Cortex of kidney (tissue), 1 donor: ENCODE measurements at places on chromosomes 5 and 9.

GRCh38 chr5:148897842-148898241 is 71.4 kb downstream of the ADRB2 start:
- DNase-seq: no peak

GRCh38 chr5:169347786-169348185 is 46.8 kb upstream of the SLIT3 start:
- no peak for DNase-seq

GRCh38 chr9:4833781-4834560 is 41.2 kb downstream of the RCL1 start:
- no peak for DNase-seq

GRCh38 chr5:62564101-62564500 is 14.5 kb upstream of the LRRC70 start:
- DNase-seq: no peak

GRCh38 chr9:134630861-134631260 is 10.7 kb upstream of the COL5A1 start:
- DNase-seq: no peak

DNA sequence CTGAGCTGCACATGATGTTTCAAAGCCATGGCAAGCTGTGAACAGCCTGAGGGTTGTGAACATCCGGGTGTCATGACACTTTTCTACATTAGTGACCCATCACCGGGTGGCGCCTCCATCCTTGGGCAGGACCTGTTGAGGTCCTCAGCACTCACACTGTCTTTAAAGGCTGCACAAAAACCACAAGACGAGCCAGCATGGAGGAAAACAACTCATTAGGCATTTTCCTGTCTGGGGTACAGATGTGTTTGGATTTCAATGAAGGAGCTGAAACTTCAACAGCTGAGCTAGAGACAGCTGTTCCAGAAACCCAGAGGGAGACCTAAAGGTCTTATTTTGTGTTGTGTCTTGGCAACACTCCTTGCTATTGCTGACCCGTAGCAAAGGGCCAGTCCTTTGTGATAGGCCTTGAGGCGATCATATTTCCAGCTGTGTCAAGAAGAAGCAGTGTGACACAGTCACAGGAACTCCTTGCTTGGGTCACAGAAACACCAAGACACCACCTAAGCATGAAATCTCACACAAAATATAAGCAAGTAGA is 151.8 kb upstream of the VLDLR start:
- DNase-seq: no peak

DNA sequence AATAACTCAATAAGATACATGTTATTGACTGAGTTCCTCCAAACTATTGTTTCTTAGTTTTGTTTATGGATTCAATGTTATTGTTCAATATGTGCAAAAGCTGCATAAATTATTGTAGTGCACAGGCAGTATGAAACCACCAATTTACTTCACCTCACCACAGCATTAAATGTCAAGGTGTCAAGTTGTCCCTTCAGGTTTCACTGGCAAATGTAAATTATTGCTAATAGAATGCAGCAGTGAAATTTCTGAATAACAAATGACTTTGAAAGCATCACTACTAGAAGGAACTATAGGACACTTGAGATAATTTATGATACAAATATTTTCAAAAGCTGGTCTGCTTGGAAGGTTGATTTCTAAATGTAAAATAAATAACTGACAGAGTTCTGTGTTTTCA is 116.4 kb upstream of the PTPRD start:
- DNase-seq: no peak

DNA sequence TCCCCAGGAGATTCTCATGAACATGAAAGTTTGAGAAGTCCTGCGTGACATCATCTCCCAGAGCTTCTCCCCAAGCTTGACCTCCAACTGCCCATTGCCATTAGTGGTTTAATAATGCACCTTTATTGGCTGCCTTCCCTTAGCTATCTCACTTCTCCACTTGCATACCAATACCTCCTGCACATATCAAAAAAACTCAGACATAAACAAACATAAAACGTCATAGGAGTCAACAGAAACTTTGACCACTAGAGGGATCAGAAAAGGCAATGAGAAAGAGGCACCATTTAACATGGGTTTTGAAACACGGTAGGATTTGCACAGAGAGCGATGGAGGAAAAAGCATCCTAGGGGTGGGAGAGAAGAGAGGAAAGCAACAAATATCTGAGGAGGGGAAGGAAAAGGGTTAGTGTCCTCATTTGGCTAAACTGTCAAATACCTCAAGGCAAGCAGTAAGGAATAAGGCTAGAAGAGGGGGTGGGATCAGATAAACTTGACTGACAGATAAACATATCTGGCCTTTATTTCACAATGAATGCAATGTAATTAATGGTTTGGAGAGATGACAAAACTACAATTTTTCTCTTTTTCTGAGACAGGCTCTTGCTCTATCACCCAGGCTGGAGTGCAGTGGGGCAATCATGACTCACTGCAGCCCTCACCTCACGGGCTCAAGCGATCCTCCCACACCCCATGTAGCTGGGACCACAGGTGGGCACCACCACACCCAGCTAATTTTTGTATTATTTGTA is 27.0 kb downstream of the GNAQ start:
- DNase-seq: no peak

GRCh38 chr9:20621471-20622329 is 599 bp downstream of the MLLT3 start:
- DNase-seq: no peak

DNA sequence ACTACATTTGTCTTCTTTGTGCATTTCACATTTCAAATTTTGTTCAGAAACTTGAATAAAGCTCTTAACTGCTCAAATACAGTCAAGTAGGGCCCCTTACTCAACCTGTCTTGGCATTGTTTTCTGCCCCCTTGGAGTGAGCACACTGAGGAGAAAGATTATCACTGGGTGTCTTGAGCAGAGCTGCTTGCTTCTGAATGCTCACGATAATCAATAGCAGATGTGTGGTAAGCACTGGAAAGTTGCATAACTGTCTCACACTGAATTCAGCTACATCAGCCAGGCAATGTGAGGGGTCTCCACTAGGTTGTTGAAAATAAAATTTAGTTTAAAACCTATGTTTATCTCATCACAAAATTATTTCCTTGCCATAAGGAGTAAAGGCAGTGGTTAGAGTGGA is 7.8 kb upstream of the TNFAIP8 start:
- DNase-seq: no peak

DNA sequence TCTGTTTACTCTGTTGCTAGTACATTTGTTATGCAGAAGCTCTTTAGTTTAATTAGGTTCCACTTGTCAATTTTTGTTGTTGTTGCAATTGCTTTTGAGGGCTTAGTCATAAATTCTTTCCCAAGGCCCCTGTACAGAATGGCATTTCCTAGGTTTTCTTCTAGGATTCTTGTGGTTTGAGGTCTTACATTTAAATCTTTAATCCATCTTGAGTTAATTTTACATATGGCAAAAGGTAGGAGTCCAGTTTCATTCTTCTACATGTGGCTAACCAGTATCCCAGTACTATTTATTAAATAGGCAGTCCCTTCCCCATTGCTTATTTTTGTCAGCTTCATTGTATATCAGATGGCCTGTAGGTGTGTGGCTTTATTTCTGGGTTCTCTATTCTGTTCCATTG is 792.4 kb downstream of the PTPRD start:
- DNase-seq: no peak

- no peak for DNase-seq
These were observed 164.4 kb upstream of the EDIL3 start for GRCh38 chr5:84549054-84549453.

- DNase-seq: no peak
These were observed 158.4 kb downstream of the COL23A1 start for GRCh38 chr5:178431782-178432165.

GRCh38 chr9:27530915-27531755 is 1.5 kb upstream of the MOB3B start:
- DNase-seq: no peak

GRCh38 chr5:171826132-171826531 is 40.5 kb downstream of the SMIM23 start:
- DNase-seq: no peak

DNA sequence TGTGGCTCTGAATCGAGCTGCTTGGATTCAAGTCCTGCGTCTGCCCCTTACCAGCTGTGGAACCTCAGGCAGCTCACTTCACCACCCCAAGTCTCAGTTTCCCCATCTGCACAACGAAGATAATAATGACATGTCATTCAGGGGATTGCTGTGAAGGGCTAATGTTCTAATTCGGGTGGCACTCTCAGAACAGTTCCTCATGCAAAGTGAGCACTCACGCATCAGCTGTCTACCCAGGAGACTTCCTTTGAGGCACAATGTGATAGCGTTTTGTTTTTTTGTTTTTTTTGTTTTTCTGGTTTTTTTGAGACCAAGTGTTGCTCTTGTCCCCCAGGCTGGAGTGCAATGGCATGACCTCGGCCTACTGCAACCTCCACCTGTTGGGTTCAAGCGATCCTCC is 56.4 kb downstream of the NTNG2 start:
- no peak for DNase-seq

GRCh38 chr5:115962565-115963402 is 509 bp downstream of the LVRN start:
- no peak for DNase-seq

DNA sequence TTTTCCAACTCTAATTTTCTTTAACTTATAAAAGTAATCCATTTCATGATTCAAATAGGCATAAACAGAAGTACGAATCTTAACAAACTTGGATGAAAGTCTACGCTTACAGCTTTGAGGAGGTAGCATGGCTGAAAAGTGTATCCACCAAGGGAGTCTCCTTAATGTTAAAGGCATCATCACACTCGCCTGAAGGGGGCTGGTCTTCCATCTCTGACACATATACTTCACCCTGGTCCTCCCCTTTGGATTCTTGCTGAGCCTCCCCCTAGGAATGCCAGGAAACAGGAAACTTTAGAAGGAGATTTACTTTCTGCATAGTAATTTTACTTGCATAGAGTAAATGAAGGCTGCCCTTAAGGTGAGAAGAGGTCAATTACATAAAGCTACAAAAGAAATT is 10.3 kb upstream of the NME5 start:
- DNase-seq: no peak

GRCh38 chr5:138898742-138899141 is 23.6 kb upstream of the LRRTM2 start:
- no peak for DNase-seq

DNA sequence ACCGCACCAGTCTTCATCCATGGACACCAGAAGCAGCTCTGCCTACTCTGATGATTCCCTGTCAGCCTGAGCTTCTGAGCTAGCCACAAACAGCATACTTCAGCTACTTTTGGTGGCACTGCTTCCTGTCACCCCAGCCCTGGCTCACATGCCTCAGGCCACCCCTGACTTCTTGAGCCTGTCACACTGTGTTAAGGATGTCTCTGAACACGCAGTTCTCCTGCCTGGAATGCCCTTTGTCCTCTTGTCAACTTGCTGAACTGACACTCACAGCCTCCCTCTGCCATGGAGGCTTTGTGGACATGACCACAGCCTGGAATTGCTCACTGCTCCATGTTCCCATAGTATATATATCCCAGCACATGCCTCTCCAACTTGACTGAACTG is 7.2 kb downstream of the MACROH2A1 start:
- no peak for DNase-seq

- no peak for DNase-seq
These were observed 7.1 kb downstream of the NFX1 start for GRCh38 chr9:33297432-33297831.

- no peak for DNase-seq
These were observed 1.6 kb downstream of the DEPDC1B start for GRCh38 chr5:60698336-60698735.

DNA sequence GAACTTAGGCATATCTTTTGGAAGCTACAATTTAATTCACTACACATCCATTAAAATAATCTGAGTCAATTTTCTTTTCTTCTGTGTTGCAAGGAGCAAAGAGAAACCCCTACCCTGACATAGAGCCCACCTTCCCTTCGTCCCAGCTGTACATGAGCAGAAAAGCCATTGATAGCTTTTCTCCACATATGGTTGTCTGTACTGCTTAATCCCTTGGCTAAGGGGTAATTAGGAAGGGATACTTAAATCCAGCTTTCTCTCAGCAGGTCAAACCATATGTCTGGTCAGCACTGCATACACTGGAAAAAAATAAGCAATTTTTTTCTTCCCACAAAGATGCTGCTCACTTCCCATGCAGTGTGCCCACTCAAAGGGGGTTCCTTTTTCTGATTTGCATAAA is 94.7 kb upstream of the RAD23B start:
- DNase-seq: no peak

DNA sequence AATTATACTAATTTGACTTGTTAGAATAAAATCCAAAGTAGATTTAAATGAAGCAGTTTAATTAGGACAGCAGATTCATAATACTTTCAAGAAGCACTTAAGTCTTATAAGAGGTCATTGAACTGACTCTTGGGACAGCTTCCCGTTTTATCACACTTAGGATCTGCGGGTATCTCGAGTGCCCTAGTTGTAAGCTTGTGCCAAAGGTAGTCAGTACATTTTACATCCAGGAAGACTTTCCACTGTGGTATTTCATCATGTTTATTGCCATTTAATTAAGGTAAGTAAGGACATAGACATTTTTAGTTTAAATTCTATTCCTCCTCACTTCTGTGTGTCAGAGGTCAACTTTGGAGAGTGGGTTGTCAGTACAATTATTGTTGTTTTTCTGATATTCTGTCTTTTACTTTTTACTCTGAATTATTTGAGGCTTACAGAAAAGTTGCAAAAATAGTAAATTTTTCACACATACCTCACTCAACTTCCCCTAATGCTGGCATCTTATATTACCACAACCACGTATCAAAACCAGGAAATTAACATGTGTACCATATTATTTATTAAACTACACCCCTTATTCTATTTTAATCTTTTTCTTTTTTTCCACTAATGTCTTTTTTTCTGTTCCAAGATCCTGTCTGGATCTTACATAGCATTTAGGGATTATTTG is 7.5 kb upstream of the ZNF367 start:
- no peak for DNase-seq

DNA sequence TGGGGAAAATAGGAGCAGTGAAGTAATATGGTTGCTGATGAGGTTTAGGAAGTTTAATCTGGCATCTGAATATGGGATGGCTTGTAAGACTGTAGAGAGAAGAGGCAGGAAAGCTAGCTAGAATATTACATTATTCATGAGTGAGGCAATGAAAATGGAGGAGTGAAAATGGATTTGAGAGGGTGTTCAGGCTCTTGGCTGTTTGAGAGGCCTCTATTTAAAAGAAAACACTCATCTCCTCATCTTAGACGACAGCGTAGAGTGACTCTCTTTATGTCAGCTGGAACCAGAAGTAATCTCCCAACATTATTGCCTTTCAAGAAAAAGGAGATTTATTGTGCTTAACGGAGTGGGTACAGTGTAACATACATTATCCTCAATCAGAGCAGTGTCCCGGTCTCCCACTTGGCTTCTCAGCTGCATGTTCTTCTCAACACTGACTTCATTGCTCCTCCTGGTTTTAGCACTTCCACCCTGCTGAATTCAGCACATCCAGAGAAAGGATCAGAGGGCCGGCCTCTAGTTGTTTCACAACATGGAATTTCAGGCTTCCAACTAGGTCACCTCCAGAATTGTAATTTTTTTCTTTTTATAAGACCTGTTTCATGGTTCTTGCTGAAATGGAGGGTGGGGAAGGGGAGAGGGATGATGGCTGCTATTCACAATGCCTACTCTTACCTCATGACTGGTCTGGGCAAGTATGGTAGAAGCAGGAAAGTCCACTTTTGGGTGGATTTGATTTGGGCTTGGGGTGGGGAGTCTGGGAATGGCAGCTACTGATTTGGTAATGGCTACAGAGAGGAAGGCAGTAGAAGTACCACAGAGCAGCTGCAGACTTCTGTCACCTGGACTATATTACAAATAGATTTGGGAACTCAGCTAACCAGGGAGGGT is 52.9 kb upstream of the KIAA1958 start:
- DNase-seq: no peak
